T47D (cell line): ENCODE measurements at places on chromosomes 4 and X.

- peak; percentile 26 for DNase-seq
These were observed 332.7 kb upstream of the IGFBP7 start for GRCh38 chr4:57442831-57443291.

DNA sequence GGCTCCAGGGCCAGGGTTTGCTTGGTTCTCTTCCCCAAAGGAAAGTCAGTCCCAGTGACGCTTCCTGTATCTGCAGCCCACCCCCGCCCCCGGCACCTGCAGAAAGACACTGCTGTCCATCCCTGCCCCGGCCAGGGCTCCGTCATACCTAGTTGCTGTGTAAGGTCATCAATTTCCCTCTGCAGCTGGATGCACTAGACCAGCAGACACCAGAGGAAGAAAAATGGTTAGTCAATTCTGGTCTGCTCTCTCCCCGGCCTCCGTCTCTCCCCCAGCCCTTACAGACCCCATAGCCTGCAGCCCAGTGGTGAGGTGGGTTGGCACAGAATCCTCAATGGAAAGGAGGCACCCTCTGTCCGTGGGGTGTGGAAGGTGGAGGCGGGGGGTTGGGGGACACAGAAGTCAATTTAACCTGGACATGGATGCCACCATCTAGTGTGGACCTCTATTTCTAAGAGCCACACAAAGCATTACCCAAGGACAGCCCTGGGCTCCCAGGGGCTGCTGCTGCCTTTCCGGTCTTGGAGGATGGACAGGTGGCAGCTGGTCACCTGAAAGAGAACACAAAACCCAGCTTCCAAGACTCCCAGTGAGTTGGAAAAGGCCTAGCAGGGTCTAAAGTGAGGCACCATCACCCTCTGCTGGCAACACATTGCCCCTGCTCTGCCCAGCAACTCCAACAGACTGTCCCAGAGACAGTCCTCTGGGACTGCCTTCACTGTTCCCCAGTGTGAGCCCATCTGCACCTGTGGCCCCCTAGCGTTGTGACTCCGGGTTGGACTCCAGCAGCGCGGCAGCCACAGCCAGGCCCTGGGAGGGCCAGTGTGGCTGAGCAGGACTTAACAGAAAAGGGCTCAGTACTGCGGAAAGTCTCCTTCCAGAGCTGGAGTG is 40.2 kb upstream of the NHSL2 start:
- DNase-seq, result peak; percentile 51

- no peak for DNase-seq
These were observed 171.4 kb upstream of the ANXA3 start for GRCh38 chr4:78379991-78380729.

- no peak for DNase-seq
These were observed 69.3 kb downstream of the SH3RF1 start for GRCh38 chr4:169201222-169202144.

- no peak for DNase-seq
These were observed 57.1 kb downstream of the NIPAL1 start for GRCh38 chr4:48073567-48074103.

- no peak for DNase-seq
These were observed 97.0 kb downstream of the AFAP1 start for GRCh38 chr4:7842384-7843279.
